Stimulated activated CD8-positive, alpha-beta memory T cell treated with anti-CD3 and anti-CD28 coated beads, Interleukin-12 subunit alpha, Interleukin-12 subunit beta, amount 100 ng/mL, for 1 hour (primary cell): ENCODE measurements at places on chromosomes 13 and 19.
A peak's percentile ranks its signal among the peaks of the same experiment; 100 is the strongest.

- DNase-seq = no peak
Measured at GRCh38 chr19:19568802-19569756, 31.0 kb downstream of the CILP2 start.

DNA sequence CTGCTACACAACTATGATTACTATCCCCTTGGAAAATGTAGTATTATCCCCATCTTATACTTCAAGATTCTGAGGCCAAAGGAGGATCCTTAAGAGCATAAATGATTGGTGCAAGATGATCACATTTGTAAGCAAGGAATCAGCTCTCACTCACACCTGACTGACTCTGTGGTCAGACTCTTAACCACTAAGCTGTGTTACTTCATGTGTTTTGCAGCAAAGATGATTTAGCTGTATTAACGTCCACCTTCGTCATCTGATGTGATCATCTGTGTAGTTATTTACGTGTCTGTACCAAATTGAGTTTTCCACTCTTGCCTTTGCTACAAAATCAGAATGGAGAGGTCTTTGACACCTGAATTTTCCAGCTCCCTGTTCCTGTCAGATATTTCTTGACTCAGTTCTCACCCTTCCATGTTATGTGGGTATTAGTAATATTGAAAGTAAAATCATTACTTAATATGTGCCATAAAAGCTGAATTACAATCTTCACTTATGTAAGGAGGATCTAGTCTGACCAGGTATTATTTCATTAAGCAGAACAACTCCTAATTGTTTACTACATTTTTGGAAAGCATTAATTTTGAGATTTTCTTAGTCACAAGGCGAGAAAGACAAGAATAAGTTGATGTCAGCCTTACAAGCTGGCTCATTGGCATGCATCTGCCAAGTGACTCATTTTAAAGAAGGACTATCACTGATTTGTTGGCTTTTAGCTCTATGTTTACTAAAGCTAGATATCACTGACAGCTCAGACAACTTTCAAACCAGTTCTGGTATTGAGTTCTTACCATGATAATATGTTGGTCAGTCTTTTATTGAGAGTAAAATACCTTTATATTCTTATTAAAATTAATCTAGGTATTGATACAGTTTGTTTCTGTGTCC, 1279.8 kb upstream of the PCDH9 start:
- no peak for DNase-seq

DNA sequence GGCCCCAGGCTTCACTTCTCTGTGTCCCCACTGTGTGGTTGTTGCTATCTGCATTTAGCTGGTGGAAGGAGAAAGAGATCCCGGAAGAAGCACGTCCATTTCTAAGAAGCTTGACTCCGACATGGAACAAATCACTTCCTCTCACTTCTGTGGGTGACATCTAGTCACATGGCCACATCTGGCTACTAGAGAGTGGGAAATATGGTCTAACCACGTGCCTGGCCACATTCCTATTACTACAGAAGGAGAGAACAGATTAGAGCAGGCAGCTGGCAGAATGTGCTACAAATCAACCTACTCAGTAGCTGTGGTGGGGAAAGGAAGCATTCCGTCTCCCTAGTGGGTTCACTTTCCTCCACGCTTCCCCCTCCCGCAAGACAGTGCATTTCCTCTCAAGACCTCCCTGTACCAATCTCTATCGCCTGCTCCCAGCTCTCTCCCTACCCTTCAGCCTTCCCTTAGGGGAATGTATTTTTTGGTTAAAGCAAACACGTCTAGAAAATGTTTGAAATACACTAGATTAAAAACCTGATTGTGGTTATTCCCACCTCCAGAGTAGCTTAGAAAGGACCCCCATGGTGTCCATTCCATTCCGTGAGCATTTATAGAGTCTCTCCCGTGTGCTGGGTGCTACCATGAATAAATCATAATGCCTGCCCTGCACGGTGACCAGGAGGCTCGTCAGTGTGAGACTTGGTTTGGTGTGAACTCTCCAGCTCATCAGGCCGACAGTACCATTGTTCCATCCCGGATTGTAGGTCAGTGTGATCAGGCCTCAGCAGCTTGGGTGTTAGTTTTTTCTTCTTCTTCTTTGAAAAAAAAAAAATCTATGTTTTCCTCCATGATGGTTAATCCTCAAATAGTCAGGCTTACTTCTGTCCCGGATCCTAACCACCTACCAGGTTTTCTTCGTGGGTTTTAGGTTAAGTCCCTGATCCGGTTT, 8.0 kb upstream of the AMER2 start:
- DNase-seq = no peak

GRCh38 chr19:53372196-53372595, 6.7 kb downstream of the ZNF525 start:
- DNase-seq = no peak

DNA sequence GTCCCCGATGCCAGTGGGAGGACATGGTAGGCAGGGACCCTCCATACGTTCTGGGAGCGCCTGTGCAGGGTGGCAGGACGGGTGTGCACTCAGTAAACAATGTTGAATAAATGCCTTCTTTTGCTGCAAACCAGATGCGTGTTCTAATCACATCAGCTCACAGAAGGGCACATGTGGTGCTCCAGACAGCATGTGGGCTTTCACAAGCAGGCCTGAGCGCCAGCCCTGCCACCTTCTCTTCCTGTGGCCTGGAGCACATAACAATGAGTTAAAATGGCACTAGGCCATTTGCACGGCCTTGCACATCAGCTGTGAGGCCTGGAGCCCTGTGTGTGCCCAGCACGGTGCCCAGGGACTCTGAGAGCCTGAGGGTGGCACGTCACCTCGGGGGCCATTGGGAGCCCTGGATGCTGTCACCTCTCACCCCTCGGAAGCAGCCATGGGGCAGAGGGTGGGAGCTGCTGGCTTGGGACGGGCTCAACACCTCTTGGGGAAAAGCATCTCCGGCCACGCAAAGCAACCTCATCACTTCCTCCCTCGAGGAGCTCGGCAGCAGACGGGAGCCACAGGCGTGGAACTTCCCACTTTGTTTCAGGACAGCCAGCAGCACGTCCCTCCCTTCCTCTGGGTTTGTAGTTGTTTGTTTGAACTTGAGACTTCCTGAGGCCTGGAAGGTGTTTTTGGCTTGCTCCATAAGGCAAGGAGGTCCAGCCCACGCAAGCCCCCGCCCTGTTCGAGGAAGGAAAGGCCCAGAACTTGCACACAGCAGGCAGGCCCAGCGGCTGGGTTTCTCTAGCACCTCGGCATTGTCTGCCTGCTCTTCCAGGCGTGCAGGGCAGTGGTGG, 9.8 kb downstream of the MCF2L start:
- no peak for DNase-seq

DNA sequence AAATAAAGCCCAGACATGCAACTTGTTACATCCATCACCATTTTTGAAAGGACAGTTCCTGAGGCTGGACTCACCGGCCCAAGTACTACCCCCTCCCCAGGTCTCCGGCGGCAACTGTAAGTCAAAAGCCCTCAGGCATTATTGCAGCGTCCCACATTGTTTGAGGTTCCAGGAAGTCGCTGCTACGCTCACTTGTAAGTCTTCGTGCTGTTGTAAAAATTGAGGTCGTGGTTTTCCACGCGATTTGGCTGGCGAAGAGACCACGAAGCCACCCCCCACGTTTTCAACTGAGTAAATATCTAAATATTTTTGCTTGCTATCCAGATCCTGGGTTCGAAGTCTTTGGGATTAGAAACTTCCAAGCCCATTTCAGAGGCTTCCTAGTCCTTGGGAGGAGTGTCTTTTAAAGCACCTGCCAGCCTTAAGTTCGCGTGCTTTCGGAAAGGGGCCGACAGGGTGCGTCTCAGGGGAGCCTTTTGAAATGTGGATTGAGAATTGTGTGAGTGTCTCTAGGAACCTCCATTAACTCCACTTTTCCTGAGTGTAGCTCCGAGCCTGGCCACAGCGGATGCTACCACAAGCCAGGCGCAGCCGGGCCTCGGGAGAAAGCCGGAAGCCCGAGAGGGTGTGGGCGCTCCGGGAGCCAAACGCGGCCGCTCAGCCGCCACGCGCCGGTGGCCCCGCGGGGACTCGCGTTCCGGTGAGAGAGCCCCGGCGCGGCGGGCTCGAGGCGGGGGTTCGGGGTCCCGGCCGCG, 434 bp upstream of the FNDC3A start:
- DNase-seq = peak; percentile 25

DNA sequence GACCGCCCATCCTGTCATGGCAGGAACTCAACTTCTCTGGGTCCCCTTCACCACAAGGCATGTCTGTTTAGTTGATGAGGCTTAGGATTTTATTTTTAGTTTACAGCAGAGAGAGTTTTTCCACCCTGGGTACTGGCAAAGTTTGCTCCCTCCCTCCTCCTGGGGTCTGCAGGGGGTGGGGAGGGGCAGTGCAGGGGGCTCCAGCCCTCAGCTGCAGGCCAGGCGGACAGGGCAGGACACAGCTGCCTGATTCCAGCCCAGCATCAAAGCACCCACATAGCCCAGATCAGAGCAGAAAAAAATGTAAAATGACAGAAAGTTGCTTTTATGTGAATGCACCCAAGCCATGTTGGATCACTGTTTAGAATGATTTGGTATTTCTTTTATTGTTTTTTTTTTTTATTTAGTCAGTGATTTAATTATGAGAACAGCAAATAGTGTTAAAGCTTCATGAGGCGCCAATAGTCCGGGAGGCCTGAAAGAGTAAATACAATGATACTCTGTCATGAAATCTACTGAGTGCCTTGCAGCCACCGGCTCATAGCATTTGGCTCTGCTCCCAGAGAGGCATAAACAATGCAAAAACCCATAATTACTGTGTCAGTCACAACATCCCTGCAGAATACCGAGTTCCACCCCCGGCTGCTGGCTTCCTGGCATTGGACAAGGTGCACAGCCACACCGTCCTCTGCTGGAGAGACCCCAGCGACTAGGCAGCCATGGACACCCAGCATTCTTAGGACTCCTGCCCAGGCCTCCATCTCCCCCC, 923.5 kb downstream of the UQCRFS1 start:
- no peak for DNase-seq

DNA sequence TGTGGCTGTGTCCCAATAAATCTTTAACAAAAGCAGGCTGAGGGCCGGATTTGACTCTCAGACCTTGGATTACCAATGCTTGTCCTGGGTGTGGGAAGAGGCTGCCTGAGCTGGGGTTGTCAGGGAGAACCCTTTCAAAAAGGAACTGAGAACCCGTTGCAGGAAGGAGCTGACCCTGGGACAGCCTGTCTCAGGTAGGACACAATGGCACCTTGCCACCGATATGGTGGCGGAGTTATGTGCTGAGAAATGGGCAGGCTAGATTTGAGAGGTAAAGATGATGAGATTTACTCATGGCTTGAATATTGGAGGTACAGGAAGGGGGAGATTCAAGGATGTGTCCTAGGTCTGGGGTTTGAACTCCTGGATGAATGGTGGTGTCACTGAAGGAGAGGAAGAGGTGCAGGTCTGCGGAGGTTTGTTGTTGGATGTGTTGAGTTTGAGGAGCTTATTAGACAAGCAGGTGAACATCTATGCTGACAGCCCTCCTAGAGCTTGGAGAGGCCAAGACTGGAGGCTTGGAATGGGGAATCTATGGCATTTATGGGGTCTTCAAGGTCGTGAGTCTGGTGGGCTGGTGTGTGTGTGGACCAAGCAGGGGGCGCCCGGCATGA, 7.2 kb downstream of the PLEKHF1 start:
- no peak for DNase-seq

DNA sequence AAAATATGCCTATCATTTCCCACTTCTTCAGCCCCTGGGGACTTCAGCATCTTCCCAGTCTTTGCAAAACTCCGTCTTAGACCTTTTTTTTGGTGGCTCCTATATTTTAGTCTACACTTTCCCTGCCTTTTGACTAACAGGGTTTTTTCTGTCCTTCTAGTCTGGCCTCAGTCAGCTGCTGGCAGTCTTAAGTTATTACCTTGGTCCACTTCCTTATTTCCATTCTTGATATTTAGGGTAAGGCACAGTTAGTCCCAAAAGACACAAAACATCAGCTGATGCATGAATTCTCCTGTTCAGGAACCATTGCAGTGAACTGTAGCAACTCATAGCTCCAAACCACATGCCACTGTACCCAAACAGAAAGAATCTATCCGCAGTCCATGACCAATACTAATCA, 234.6 kb upstream of the RFC3 start:
- DNase-seq = no peak

DNA sequence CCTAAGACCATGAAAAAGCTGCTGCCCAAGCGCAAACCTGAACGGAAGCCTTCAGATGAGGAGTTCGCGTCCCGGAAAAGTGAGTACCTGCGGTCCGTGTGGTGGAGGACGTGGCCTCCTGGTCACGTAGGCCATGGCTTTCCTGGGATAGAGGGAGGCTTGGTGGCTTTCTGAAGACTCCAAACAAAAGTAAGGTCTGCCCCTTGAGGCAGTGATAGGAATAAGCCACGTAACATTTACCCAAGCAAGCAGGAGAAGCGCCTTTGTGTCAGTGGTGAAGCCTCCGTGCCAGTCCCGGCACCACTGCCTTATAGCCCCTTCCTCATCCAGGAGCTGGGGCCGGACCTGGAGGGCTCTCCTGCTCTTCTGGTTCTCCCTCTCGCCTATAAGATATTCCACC, 34.3 kb upstream of the TEX29 start:
- DNase-seq = no peak

GRCh38 chr19:58304255-58304654, 922 bp upstream of the ERVK3-1 start:
- no peak for DNase-seq

DNA sequence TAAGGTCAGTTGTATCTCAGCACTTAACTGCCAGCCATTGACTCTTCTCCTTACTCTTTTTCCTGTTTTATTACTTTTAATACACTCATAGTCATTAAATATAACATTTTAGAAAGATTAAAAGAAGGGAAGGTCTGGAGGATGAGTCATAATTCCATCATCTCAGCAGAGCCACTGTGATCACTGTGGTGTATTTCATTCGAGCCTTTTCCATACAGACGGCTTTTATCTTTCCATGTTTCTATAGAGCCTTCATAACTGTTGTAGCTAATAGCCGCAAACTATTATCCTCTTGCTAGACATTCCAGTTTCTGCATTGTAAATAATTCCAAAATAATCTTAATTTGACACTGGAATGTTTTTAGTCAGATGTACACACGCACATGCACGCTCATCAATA, 4.7 kb upstream of the FLT1 start:
- no peak for DNase-seq

- no peak for DNase-seq
Measured at GRCh38 chr19:35977446-35978222, 17.4 kb upstream of the SDHAF1 start.

GRCh38 chr13:79030513-79030912, 371.6 kb upstream of the OBI1 start:
- no peak for DNase-seq

- DNase-seq = peak; percentile 61
Measured at GRCh38 chr19:1068009-1069001, 1.3 kb downstream of the ARHGAP45 start.

DNA sequence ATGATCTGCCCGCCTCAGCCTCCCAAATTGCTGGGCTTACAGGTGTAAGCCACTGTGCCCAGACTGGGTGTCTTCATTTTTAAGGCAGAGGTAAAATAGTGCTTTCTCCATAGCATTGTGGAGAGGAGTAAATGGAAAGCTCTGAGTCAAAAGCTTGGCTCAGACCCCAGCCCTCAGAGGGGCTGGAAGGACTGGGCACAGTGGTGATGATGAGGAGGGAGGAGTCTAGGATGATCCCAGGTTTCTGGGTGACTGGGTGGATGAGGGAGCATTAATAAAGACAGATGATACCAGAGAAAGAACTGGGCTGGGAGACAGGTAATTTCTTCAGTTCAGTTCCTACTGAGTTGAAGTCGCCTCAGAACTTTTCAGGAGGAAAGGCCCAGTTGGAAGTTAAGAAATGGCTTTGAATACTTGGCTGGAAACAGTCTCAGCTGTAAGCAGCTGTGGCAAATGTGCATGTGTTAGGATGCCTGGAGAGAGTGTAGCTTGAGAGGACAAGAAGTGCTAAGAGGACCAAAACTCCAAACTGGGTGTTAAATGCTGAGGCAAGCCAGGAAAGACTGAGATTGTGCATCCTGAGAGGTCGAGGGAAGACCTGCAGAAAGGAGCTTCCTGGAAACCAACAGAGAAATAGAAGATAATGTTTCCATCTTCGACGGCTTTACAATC, 37.1 kb upstream of the MEDAG start:
- no peak for DNase-seq
